ENCODE measurements at places on chromosomes 6 and 20.

DNA sequence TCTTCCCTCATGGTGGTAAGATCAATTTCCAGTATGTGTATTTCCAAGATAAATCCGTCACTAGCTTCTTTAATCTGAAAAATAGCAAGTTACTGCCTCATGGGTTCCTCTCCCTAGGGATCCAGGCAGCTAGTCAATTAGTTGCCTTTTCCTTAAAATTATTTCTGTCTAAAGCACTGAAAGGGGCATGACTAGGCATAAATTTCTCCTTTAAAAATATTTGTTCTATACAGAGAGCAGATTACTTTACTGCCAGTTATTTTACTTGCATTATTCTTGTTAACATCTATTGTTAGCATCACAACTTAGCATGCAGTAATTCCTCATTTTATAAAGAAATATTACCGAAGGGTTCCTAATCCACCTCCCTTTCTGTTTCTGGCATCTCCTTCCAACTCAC lies 1.4 kb downstream of the MTCL3 start:
- no peak for DNase-seq

- no peak for DNase-seq
Measured at GRCh38 chr6:132054525-132054924, 103.4 kb upstream of the CCN2 start.

- peak; percentile 50 for DNase-seq
Measured at GRCh38 chr6:73695619-73696421, at the start of gene CD109. Gene CD109, plus strand, starts transcription at chr6:73696203. Its CDS starts 13 bp downstream, at chr6:73696216.

GRCh38 chr6:153564803-153565202 lies 433.7 kb upstream of the RGS17 start:
- no peak for DNase-seq

GRCh38 chr6:22765015-22765414 lies 195.6 kb downstream of the HDGFL1 start:
- no peak for DNase-seq

DNA sequence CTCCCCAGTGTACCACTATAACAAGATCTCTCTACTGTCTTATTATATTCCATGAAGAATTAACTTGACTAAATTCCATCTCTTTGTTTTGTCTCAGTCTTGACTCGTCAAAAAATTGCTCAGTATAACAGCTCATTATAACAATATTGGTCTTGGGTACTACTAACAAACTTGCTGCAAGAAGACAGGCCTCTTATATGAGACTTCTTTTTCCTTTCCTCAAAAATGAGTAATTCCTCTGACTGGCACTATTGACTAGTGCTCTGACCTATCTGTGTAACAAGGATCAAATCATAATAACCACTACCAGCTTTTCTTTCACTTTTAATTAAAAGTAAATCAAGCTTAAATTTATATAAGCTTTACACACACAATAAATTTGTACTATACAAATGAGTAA lies 91.3 kb upstream of the THEMIS start:
- DNase-seq: no peak

DNA sequence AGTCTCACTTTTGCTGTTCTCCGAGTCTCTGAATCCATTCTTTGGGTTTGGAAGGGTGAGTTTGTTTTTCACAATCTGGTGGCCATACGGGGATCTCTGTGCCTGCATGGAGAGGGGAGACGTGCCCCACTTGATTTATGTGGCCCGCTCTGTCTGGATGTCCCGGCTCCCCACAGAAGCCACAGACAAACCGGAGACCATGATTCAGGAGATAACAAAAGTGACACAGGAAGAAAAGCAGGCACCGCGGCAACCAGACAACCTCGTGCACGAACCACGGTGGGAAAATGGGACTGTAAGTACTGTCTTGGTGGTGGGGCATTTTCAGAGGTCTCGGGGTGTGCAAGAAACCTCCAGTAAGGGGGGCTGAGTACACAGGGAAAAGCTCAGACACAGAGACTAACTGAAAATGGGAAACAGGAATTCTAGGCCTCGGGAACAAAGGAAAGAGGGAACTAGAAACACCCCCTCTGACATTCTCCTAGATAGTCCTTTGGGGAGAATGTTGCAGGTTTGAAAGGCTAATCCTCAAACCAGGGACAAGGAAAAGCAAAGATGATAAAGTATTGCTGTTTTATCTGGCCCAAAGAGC lies 22.1 kb upstream of the ZNF318 start:
- no peak for DNase-seq

- DNase-seq: no peak
Measured at GRCh38 chr6:116386581-116387299, 16.0 kb downstream of the DSE start.

- DNase-seq: no peak
Measured at GRCh38 chr6:131116755-131117360, 18.4 kb upstream of the AKAP7 start.

DNA sequence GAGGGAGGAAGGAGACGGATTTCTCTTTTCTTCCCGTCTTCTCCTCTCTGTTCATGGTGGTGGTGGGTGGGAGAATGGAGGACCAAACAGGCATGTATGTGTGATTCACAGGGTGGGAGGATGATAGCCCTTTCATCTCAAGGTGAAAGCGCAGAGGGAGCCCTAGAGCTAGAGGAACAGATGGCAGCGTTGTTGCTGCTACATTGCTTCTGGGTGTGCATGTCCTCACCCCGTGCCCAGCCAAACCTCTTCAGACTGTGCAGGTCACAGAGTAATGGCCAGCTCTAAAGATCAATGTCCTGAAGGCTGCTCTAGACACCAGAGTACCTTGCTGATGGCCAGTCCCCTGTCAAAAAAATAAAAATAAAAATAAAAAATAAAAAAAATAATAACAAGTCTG lies 301.8 kb downstream of the TBC1D7 start:
- DNase-seq: no peak

- DNase-seq: no peak
Measured at GRCh38 chr6:65072500-65072899, 634.5 kb downstream of the EYS start.

DNA sequence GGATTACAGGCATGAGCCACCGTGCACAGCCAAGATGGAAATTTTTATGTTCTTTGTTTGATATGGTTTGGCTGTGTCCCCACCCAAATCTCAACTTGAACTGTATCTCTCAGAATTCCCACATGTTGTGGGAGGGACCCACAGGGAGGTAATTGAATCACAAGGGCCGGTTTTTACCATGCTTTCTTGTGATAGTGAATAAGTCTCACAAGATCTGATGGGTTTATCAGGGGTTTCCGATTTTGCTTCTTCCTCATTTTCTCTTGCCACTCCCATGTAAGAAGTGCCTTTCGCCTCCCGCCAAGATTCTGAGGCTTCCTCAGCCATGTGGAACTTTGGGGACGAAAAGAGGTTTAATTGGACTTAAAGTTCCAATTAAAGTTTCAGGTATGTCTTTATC lies 14.6 kb downstream of the EEF1A1 start:
- DNase-seq: no peak

DNA sequence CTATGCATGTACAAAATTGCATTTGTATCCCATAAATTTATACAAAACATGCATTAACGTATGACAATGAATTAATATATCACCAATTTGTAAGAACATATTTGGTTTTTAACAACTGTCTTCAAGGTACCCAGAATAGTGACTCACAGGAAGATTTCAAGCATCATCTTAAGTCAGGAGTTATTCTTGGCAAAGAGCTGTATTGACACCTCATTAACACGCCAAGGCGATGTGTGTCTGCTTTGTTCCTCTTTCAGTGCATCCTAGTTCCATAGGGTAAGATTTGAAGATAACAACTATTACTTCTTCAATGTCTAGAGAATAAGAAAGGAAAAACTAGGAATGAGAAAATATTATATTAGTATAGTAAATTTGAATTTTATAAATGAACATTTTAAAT lies 35.8 kb upstream of the TPD52L1 start:
- no peak for DNase-seq

DNA sequence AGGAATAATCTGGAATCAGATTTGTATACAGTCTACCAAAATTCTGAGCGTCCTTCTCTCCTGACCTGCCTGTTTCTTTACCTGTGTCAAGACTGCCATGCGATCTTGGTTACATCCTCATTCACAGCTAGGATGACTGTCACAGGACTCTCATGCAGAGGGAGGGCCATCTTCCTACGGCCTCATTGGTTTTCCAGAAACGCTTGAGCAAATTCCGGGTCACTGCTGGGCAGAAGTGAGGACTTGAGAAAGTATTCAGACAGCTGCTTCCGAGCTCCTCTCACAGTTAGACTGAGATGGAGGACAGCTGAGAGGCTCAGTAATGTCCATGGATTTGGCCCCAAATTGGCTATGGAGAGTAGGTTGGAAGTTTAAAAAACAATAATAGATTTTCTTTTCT lies 94.2 kb downstream of the TFAP2C start:
- DNase-seq: no peak

GRCh38 chr6:6609450-6609849 lies 20.9 kb downstream of the LY86 start:
- DNase-seq: no peak

DNA sequence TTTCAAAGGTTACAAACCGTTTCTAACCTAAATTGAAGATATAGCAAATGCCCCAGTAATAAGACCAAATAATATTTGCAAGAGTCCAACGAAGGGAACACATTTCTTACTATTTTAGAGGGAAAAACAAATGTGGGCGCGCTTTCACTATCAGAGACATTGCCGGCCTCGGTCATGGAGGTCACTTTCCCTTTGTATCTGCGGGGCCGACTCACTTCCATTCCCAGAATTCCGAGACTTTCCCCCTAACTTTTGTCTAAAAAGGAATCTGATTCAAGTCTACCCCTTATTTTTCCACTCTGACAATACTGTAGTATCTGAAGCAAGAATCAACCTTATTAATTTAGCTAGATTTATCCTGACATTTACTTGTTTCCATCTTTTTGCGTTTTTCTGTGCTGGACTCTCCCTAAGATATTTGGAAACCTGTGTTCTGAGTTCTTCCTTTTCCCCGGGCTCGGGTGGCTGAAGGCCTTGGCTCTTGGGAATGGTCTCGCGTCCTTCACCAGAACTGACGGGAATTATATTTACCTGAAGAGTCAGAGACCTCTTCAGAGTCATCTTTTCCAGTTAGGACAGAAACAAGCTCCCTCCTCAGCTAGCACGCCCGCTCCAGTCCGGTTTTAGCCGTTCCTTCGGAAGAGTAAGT lies 71.8 kb upstream of the ZNF184 start:
- no peak for DNase-seq

GRCh38 chr6:140079328-140079727 lies 704.9 kb upstream of the CITED2 start:
- DNase-seq: no peak

- DNase-seq: no peak
Measured at GRCh38 chr20:25705830-25706351, 9.2 kb upstream of the ZNF337 start.

DNA sequence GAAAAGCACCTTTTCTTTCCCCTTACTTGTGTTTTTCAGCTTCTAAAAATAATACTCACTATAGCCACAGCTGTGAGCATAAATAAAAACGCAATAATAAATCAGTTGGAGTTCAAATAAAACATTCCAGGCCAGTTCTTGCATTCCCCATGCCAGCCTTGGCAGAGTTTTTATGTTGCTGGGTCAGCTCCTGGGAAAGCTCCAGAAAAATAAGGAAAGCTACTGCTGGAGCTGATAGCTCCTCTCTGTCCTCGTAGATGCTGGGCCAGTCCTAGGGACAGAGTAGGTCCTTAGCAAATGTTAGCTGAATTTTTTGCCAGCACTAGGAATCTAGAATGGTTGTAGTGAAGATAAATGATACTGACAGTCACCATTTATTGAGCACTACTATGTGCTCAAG lies 389.0 kb upstream of the SYNCRIP start:
- DNase-seq: no peak

- DNase-seq: peak; percentile 97
Measured at GRCh38 chr6:26123947-26124780, 36.9 kb downstream of the HFE start.

GRCh38 chr20:52953020-52953419 lies 19.1 kb upstream of the TSHZ2 start:
- DNase-seq: no peak

GRCh38 chr6:7827142-7827541 lies 83.4 kb downstream of the TXNDC5 start:
- DNase-seq: no peak

GRCh38 chr6:80647156-80647555 lies 540.7 kb downstream of the BCKDHB start:
- no peak for DNase-seq

GRCh38 chr6:80319196-80319595 lies 212.7 kb downstream of the BCKDHB start:
- DNase-seq: no peak

DNA sequence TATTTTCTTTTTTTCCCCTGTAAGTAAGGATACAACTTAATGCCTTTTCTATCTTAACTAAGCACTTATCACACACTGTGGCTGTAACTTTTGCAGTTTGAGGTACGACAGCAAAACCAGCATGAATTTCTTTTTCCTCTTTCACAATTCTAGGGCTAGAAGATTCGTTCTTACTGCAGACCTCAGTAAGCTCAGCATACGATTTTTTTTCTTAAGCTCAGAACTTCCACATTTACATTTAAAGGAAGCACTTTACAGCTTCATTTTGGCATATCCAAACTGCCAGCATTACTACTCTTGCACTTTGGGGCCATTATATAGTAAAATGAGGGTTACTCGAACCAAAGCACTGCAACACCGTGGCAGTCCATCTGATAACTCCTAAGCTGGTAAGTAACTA lies 889 bp upstream of the CHMP4B start:
- DNase-seq: no peak

- DNase-seq: no peak
Measured at GRCh38 chr6:150470960-150471665, 102.3 kb downstream of the IYD start.

DNA sequence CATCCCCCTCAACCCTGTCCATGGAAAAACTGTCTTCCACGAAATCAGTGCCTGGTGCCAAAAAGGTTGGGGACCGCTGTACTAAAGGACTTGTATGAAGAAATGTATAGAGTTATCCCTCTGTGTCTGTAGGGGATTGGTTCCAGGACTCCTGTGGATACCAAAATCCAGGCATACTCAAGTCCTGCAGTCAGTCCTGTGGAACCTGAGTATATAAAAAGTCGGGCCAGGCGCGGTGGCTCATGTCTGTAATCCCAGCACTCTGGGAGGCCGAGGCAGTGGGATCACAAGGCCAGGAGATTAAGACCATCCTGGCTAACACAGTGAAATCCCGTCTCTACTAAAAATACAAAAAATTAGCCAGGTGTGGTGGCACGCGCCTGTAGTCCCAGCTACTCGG lies 42.0 kb downstream of the LCA5 start:
- no peak for DNase-seq

GRCh38 chr6:169093066-169093723 lies 160.5 kb downstream of the THBS2 start:
- DNase-seq: no peak

GRCh38 chr20:3077618-3078134 lies 6.3 kb downstream of the OXT start:
- no peak for DNase-seq

GRCh38 chr6:169833258-169833794 lies 81.9 kb downstream of the ERMARD start:
- DNase-seq: no peak

GRCh38 chr6:111800259-111800765 lies 72.9 kb downstream of the FYN start:
- DNase-seq: no peak

GRCh38 chr6:107827541-107827940 lies 3.4 kb upstream of the SCML4 start:
- DNase-seq: no peak

- DNase-seq: no peak
Measured at GRCh38 chr6:148509119-148509799, 166.6 kb downstream of the SASH1 start.

- DNase-seq: no peak
Measured at GRCh38 chr6:77455271-77455670, 8.0 kb downstream of the HTR1B start.

All from NCI-H345 (cell line).